ENCODE measurements at places on chromosomes 1 and 21.

GRCh38 chr1:160866001-160866694 lies 3.5 kb upstream of the CD244 start:
- no peak for DNase-seq

- no peak for DNase-seq
These were observed 133.6 kb downstream of the SYF2 start for GRCh38 chr1:25098717-25099116.

DNA sequence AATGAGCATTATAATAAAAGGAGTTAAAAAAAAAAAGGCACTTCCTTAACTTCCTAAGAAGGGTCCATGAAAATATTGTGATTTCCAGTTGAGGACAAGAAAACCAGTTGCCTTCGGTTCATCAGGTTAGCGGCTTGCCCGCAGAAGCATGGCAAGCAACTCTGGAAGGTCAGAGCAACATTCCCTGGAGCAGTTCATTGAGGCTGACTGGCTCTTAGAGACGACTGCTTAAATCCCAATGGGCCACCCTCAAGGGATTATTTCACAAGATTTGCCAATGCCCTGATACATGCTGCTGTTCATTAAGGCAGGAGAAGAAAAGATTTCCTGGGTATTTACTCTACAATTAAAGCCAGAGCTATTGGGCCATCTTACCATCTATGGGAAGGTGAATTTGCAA lies 29.0 kb upstream of the CASQ2 start:
- DNase-seq: no peak

DNA sequence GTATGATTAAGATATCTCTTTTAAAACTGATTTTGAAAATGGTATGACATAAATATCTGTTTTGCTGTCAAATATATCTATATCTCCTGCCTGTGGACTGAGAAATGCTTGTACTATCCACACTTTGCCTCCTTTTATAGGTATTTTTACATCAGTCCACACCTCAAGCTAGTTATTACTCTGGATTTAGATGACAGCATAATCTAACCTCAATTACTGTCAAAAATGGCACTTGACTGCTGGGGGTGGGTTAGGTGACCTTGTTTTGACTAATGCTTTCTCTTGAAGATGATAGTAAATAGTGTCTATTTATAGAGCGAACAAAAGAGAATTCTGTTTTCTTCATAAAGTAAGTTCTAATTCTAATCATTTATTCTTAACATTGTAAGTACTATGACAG lies 9.1 kb downstream of the ADGRL2 start:
- no peak for DNase-seq

DNA sequence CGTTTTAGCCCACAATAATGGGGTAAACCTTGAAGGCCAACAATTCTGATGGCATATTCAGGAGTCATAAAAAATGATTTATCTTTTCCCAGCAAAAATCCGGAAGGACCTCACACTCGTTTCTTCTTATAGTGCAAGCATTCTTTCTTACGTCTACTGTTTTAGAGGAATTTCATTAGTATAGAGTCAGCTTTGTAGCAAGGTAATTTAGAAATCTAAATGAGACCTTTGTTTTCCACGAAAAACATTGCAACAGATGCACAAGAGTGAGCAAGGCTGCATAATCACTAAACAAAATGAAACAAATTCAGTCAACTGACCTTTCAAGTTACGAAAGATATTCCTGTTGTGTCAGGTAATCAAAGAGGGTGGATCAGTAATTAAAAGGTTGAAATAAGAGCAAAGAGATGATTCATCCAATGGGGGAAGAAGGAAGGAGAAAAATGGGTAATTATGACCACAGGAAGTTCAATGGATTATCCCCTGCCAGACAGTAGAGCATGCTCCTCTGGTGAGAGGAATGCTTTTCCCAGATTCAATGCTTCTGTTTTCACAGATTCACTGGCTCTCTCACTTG lies 560 bp upstream of the CSDE1 start:
- DNase-seq: no peak

- no peak for DNase-seq
These were observed 9.9 kb upstream of the MAPKAPK2 start for GRCh38 chr1:206674745-206675175.

- no peak for DNase-seq
These were observed 80.9 kb downstream of the BACH1 start for GRCh38 chr21:29379517-29380054.

- no peak for DNase-seq
These were observed 75.5 kb upstream of the IPO9 start for GRCh38 chr1:201753492-201753891.

- no peak for DNase-seq
These were observed 56.2 kb upstream of the ENAH start for GRCh38 chr1:225709101-225709500.

DNA sequence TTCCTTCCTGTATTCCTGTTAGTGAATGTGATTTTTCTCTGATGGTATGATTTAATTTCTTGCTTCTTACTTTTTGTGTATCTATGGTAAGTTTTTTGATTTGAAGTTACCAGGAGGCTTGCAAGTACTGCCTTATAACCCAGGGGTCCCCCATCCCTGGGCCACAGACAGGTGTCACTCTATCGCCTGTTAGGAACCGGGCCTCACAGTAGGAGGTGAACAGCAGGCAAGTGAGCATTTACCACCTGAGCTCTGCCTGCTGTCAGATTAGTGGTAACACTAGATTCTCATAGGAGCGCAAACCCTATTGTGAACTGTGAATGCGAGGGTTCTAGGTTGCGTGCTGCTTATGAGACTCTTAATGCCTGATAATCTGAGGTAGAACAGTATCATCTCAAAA lies 143.3 kb downstream of the RPS6KC1 start:
- no peak for DNase-seq

DNA sequence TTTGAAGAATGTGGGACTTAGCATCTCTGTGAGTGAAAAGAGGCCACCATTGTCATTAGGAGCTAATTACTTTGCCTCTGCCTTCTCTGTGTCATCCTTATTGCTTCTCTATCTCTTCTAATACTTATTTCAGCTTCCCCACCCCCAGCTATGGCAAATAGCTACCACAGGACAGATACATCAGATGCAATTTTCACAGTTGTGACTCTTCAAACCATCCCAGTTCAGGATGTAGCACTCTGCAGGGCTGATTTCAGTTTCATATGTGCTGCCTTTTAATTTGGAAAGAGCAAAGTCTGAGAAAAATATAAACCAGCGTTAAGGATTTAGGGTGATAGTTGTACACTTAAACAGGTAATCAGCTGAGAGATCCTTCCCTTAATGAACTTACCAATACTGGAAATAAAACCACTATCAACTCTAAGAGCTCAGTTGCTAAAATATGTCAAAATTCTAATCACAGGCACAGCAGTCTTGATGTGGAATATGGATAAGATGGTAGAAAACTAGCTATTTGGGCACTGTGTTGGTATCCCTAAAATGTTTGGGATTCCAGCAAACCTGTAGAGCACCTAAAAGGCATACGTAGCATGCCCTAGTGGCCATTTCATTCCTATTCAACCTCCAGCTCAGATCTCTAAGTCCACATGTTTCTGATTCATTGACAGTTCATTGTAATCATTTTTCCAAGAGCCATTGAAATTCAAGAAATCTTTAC lies 148.4 kb downstream of the SYT2 start:
- DNase-seq: no peak

GRCh38 chr1:192826791-192827546 lies 18.1 kb downstream of the RGS2 start:
- no peak for DNase-seq

DNA sequence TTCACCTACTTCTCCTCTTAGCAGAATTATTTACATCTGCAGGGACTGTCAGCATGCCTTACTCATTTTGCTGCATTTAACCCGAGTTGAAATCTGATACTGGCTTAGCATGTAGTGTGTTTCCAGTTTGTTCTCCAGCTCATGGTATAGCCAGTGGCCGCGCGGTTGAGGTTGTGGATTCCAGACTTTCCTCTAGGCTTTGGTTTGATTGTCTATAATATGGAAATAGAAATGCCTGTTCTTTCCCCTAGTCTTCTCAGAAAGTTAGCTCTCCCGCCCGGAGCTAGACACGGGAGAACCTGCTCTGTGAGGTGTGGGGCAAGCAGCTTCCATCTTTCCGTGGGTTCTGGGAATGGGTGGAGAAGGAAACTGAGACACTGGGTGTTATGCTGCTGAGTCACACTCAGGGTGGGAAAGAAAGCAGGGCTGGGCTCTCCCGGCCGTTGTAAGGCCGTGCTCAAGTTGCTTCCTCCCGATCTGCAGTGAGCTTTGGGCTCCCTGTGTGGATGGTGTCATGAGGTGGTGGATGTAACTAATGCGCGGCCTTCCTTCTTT lies 206.8 kb upstream of the TMEM51 start:
- no peak for DNase-seq

DNA sequence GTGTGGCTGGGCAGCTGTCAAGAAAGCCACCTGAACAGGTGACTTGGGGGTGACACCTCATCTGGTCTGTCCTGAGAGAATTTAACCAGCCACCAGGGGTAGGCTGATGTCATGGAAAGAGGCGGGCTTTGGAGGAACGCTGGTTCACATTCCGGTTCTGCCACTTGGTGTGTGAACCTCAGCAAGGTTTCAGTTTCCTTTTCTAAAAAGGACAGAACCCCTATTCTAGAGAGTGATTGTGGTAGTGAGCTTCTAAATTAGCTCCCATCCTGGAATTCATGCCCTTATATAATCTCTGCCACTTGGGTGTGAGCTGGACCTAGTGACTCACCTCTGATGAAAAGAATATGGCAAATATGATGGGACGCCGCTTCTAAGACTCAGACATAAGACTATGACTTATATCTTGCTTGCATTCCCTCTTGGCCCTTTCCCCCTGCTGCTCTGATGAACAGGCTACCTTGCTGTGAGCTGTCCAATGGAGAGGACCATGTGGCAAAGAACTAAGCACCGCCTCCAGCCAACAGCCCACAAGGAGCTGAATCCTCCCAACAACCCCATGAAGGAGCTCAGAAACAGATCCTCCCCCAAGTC lies 332.1 kb downstream of the RRAGC start:
- no peak for DNase-seq

DNA sequence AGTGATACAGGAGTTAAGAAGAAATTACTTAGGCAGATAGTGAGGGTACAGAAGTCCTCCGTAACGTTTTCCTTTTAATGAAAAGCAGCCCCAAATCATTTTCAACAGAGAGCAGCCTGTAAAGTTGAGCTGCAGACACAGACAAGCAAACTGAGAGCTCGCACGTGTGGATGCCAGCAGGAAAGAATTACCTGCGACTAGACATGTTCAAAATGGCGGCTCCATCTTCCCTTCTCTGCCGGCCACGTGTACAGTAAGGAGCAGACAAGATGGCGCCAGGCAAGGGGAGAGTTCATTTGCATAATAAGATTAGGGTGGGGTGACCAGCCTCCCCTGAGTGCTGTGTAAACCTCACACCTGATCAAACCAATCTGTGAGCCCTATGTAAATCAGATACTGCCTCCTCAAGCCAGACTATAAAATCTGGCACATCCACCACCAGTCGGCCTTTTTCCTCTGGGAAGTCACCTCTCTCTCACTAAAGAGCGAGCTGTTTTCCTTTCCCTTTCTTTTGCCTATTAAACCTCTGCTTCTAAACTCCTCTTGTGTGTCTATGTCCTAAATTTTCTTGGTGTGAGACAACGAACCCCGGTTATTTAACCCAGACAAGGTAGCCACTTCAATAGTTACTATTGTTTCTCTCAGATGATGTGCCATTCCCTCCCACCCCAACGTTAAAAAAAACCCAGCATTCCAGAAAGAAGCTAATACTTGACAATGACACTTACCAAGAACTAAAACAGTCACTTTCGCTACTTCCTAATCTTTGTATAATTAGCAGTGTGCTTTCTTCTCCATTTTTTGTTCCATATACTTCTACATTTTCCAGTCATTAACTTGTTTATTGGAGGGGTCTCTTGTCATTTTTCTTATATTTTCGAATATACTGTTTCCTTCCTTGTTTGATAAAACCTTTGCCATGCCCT lies 27.4 kb downstream of the DUSP10 start:
- no peak for DNase-seq

DNA sequence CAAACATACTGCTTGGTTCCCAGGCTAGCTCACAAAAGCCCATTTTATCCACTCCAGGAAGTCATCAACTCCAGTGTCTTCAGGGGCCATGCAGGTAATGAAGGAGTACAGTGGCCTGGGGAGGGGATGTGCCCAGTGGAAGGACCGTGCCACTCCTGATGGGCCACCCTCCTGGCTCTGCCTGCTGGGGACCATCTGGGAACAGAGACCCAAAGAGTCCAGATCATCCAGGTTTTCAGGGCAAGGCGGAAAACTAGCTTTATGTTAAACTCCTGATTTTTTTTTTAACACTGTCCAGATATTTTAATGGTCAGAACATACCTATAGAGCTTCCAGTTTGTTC lies 75.6 kb downstream of the CD46 start:
- no peak for DNase-seq

GRCh38 chr1:104466068-104466467 lies 716.4 kb downstream of the AMY1C start:
- DNase-seq: no peak

GRCh38 chr1:98147280-98147679 lies 226.4 kb upstream of the DPYD start:
- no peak for DNase-seq

DNA sequence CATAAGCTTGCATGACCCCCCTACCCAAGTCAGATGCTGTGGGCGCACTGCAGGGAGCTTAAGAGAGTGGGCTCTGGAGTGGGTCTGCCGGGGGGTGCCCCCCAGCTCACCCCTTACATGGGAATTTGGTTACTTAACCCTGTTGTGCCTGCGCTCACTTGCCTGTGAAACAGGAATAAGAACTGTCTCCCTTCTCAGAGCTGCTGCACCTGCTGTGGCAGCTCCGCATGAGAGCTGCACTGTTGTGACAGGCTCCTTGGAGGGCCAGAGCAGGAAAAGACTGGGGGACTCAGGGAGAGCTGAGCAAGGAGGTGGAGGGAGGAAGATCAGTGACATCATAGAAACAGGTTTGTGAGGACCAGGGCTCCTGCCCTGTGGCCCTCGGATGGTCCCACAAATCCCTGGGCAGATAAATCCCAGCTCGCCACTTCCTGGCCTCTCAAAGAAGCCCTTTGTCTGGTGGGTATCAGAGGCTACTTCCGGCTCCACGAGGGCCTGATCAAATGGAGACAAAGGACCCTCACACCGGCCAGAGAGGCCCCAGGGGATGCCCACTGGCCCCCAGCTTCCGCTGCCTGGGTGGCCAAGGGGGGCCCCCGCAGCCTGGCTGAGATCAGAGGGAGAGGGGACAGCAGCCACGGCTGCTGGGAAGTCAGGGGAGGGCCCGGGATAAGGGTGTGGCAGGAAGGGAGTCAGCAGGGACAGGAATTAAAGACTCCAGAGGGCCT lies 28.9 kb upstream of the LAPTM5 start:
- DNase-seq: no peak

GRCh38 chr1:1361982-1362423 lies 3.6 kb upstream of the MXRA8 start:
- no peak for DNase-seq

DNA sequence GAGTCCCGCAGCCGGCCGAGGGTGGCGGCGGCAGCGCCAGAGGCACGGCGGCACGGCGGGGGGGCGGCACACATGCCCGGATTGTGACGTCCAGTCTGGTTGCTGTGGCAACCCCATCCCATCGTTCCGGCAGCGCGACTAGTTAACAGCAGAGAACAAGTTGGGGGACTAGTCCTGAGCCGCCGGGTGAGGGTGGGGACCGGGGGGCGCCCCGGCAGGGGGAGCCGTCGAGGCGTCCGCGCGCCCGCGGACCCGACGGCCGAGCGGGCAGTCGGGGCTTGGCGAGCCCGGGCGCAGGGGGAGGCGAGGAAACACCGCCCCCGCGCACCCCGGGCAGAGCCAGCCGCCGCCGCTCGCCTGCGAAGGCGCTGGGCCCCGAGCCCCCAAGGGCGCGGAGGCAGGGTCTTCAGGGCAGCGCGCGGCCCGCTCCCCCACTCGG lies at the start of gene CHD5:
CHD5 (minus strand) TSS at position 54 of the 439 bp plus-strand sequence. CDS start 298 bp downstream, outside the sequence.
- no peak for DNase-seq

All from Kasumi-1 (cell line).